Activated T-cell treated with anti-CD3 and anti-CD28 coated beads, Interleukin-2, amount 50 U/mL, for 4 hours (primary cell): ENCODE measurements at places on chromosomes 11 and 22. TPM values are rescaled to one million over a fixed set of nuclear protein-coding genes. Genes with fewer than 3 reads are reported as not detected.
A peak's percentile ranks its signal among the peaks of the same experiment; 100 is the strongest.

Gene FBXO3
- total RNA-seq, result 14.4 TPM

Gene SLC1A2
- 0.05 TPM for total RNA-seq

Gene SCUBE1
- total RNA-seq, result not detected

Gene IGLL1
- not detected for total RNA-seq

DNA sequence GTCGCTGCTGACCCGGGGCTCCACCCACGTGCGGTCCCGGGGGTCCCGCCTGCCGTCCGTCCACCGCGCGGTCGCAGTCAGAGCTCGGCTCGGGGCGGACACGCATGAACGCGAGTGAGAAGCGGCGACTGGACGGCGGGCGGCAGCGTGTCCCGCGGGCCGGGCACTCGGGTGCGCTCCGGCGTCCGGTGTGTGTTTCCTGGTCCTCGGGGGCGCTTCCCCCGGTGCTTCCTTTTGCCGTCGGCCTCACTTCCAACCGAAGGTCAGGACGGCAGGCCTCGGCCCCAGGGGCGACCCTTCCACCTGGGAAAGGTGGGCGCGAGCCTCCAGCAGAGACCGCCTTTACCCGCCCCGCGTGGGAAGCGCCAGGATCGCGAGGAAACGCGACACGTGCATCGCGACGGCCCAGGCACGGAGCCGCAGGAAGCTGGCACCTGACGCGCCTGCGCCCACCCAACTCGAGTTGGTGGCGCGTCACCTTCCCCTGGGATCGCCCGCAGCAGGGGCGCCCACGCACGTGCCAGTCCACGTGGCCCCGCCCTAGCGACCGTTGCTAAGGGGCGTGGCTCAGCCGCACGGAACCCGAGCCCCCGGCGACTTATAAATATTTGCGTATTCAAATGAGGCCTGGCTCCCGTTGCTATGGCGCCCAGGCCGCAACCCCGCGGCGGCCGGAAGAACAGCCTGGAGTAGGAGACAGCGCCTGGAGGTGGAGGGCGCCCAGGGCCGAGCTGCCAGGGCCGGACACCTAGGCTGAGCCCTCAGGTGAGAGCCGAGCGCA lies at the start of gene LRRC56:
LRRC56 (plus strand) TSS at position 687 of the 781 bp plus-strand sequence. CDS start 3,158 bp downstream, outside the sequence.
- peak; percentile 92 for DNase-seq

GRCh38 chr22:38204784-38205183 lies 3.0 kb downstream of the MAFF start:
- no peak for DNase-seq

DNA sequence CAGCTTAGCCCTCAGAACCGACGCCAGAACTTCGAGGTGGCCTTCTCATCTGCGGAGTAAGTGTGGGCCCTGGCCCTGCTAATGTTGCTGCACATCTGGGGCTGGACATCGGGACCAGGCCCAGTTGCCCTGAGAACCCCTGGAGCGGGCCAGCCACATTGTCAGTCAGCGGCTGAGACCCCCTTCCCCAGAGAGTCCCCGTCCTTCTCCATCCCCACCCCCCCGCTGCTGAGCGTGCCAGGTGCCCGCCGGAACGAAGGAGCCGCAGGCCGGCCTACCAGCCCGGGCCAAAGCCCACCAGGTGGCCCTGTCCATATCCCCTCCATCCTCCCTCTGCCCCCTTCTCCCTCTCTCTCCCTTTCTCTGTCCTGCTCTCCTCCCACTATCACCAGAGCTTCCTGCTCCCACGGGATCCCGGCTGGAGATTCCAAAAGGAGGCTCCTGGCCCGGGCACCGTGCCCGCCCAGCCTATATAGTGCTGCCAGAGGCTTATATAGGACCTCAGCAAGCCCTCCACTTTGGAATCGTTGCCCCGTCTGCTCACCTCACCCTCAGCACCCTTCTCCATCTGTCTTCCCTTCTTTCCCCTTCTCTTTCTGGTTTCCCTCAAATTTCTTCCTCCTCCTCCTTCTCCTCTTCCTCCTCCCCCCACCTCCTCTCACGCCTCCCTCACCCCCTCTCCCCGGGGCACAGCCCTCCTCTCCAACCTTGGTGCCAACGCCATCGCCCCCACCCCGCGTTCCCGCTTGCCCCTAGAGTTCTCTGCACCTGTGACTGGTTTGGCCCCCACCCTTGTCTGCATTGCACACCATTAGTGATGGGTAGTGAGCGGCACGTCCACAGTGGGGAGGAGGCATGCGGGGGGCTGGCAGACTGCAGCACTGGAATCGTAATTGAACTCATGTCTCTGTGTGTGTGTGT lies 7.3 kb downstream of the SELENOM start:
- DNase-seq, result no peak

DNA sequence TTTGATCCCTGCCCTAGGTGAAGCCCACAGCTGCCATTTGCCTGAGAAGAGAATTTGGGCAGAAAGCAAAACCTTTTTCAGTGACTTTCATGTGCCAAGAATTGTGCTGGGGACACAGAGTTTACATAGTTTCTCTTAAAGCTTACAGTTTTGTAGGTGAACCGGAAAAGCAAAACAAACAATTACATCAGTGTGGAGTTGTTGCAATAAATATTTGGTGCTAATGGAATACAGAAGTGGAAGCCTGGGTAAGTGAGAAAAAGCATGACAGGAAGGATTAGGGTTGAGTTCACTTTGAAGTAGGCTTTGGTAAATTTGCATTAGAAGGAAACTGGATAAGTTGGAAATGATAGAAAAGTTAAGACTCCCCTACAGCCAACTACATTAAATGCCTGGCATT lies 82.7 kb downstream of the RASSF10 start:
- no peak for DNase-seq

GRCh38 chr11:60303661-60304060 lies 23.2 kb downstream of the MS4A4A start:
- DNase-seq, result no peak
